Stimulated activated CD8-positive, alpha-beta memory T cell treated with anti-CD3 and anti-CD28 coated beads, Interleukin-7, amount 100 ng/mL, for 1 hour (primary cell): ENCODE measurements at places on chromosomes 12 and 14.

DNA sequence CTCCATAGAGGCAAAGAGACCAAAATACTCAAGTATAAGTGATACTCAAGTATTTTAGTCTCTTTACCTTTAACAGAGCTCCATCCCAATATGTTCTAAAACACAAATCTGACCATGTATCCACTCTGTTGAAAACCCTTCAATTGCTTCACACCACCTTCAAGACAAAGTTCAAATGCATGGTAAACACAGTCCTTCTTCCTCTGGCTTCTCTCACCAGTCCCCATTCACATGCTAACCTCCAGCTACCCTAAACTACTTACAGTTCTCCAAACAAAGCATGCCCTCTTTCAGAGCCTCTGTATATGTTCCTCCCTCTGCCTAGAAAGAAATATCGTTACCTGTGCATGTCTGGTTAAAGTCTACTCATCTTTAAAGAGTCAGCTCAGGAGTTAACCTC is 100.2 kb downstream of the NUMB start:
- DNase-seq, result no peak

DNA sequence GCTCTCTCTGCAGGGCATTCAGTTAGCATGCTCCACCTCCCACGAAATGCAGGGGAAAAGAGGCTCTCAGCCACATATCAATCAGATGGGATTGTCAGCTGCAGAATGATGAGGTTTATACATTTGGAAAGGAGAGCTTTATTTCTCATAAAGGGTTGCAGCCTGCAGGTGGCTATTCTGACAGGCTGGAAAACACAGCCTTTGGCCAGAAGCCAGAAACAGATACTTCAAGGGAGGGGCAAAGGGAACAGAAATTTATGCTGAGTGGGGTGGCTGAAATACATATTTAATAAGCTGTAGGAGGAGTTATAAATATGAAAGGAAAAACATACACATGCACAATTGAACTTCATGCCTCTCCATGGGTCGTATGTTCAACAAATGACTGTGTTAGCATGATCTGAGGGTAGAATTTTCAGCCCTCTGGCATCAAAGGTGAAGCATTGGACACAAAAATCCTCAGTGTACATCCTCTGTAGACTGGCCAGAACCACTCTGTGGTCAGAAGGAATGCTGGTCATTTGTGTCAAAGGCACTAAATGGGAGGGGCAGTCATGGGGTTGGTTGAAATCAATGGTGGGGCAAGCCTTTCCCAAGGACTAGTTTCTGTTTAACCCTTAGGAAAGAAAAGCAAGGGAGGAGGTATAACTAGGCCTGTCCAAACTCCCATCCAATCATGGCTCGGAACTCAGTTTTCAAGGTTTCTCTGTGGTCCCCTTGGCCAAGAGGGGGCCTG is 62.4 kb downstream of the TMX1 start:
- DNase-seq, result no peak

- DNase-seq, result no peak
These were observed 173.6 kb downstream of the ETV6 start for GRCh38 chr12:11823043-11823442.

- no peak for DNase-seq
These were observed 40.2 kb downstream of the CACNA2D4 start for GRCh38 chr12:1878214-1878613.

GRCh38 chr14:67410313-67410712 is 1.7 kb downstream of the PLEK2 start:
- no peak for DNase-seq

- DNase-seq, result no peak
These were observed 272.7 kb upstream of the CLEC14A start for GRCh38 chr14:38528582-38528981.

- no peak for DNase-seq
These were observed 3.2 kb downstream of the GZMH start for GRCh38 chr14:24606297-24606696.

GRCh38 chr14:74685921-74686678 is 26.8 kb downstream of the AREL1 start:
- no peak for DNase-seq

DNA sequence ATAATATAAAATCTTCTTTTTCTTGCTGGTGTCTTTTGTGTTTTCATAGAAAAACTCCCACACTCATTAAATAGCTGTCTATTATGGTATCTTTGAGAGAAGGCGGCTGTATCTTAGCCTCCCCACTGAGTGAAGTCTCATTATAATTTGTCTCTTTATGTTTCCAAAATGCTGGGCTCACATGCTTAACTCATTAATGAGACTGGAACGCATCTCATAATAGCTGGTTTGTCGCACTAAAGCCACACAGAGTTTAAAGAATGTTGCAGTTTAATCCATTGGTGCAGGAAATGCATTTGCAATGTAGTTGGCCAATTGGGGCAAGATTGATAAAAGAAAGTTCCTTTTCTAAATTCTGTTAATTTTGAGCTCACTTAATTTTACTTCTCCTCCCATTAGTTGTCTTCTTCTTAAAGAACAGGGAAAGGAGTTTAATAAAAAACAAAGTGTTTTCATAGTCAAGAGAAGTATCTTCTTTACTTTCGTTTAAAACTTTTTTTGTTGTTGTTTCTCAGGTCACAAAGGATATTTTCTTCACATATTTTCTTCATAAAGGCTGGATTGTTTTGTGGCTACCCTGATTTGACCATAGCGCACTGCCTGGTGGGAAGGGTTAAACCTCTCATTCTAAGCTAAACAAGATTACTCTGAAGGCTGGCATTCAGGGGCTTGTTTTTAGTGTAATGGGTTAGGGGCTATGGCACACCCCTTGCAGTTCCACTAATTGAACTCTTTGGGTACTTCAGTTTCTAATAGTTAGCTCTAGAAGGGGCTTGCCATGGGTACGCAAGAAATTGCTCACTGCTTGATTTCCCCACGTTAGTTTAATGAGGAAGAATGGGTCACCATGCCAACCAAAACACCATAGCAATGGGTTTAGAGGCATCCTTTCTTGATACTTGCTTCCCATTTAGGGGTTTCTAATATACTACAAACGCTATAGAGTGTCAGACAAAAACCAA is 197.0 kb downstream of the TMTC2 start:
- no peak for DNase-seq

GRCh38 chr14:61559641-61560201 is 135.6 kb upstream of the HIF1A start:
- no peak for DNase-seq

GRCh38 chr12:14260011-14260993 is 105.2 kb upstream of the ATF7IP start:
- no peak for DNase-seq

DNA sequence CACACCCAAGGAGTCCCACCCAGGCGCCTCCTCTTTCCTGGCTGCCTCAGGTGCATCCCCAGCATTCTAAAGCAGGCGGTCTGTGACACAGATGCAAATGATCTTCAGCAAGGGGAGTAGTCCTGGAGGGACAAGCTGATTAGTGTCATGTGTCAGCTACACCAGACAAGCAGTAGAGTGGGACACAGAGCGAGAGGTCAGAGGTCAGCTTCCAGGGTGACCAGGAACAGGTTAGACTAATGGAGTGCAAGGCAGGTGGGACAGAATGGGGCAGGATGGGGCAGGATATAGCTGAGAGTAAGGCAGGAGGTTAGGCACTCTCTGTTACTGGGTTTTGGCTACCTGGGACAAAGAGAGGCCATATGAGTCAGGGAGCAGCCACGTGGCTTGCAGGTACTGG is 534.0 kb downstream of the FUT8 start:
- no peak for DNase-seq

DNA sequence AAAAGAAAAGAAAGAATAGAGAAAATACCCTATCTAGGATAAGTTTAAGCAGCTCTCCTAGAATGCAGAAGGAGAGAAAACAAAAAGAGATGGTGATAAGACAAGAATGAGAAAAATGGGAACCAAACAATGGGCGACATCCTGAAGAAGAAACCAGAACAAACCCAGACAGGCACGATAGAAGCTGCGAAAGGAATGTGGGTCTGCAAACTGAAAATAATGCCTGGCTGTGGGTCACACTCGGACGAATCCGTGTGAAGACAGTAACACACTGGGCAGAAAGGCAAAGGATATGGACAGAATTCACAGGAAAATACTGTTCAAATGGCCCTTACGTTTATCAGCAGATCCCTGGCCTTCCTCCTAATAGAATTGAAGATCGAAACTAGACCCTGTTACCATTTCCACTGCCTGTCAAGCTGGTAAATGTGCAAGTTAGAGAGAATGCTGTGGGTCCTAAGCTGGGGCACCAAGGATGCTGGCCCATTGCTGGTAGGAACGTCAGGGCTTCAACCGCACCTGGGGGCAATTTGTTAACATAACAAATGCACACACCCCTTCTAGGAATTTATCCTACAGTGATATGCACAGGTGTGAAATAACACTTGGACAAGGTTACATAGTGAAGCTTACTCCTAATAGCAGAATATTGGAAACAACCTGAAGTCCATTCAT is 117.5 kb upstream of the RFLNA start:
- DNase-seq, result no peak
